AG08395 (cell line): ENCODE measurements at places on chromosomes 11 and 22.
A peak's percentile ranks its signal among the peaks of the same experiment; 100 is the strongest.

GRCh38 chr22:37403267-37403960 is 23.9 kb downstream of the ELFN2 start:
- DNase-seq = no peak

DNA sequence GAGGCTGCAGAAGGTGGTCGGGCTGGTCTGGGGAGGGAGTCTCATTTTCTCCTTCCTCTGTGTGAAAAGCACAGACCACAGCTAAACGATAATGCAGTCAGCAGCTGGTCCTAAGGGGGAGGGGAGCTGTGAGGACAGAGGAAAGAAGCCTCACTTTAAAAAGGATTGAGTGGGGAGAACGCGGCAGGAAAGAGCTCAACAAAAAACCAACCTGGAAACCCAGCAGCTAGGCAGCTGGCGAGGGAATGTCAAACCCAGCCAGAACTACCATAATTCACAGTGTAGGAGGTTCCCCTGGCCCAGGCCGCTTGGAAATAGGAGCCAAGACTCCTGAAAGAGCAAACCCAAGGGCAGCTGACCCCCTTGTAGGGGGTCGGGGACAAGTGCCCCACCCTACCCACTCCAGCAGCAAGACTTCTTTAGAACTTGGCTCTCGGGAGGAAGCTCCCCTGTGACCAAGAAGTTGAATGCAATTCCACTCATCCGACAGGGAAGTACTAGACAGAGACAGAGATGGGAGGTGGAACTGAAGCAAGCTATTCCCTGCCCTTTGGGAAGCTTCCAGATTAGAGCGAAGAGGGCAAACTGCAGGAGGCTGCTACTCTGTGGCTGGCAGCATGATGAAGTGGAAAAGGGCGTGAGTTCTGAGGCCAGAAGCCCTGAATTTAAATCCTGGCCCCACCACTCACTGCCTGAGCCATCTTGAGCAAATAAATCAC is 16.5 kb upstream of the DGKZ start:
- no peak for DNase-seq

- no peak for DNase-seq
Measured at GRCh38 chr22:44999231-44999630, 10.6 kb downstream of the PHF21B start.

DNA sequence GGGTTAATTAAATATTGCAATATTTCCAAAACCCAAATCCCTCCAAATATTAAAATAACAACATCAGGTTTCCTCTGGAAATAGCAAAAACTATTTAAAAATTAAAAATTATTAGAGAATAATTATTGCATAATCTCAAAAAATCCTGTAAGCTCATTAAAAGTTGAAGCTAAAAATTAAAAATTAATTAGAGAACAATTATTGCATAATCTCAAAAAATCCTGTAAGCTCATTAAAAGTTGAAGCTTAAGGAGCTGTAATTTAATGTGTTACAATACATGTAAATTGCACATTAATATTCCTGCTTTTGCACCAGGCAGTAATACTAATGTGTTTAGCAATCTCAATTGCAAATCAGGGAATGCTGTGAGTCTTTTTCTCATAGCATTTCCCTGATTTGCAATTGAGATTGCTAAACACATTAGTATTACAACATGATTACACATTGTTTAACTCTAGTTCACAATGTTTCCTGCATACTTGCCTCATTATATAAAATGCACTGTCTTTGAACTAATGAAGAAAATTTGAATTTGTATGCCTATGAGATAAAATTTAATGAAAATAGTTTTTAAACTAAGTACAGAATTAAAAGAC is 247.7 kb downstream of the GUCY1A2 start:
- no peak for DNase-seq

DNA sequence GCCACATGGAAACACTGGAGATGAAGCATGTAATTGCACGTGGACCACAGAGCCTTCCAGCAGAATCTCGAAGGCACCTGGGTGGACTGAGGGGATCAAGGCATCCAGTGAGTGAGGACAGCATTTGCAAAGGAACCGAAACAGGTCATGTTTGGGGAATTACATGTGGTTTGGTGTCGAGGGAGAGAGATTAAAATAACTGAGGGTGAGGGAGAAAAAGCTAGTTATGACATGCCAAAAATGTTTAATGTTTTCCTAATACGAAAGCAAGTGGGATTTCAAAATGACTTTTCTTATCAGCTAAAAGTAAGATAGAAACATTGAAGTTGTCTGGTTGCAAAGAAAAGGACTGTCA is 157.1 kb downstream of the BLID start:
- DNase-seq = peak; percentile 33

DNA sequence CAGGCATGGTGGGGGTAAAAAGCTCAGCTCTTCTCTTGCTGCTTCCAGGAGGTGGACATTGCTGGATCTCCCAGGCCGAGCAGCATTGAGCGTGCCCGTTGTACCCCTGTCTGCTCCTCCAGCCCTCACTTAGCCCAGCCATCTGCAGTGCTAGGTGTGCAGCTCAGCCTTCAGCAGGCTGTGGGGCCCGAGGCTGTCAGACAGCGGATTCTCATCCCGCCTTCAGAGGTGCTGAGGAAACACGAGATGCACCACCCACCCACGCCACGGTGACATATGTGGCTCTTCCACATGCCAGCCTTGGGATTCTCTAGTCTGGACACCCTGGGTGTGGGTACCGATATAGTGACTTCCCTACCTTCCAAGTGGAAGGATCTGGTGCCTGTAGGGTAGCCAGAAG is 48.9 kb upstream of the NECTIN1 start:
- DNase-seq = no peak

- DNase-seq = peak; percentile 77
Measured at GRCh38 chr11:123577081-123577598, 77.3 kb downstream of the SCN3B start.

GRCh38 chr22:19619144-19620009 is 94.9 kb upstream of the SEPTIN5 start:
- no peak for DNase-seq

DNA sequence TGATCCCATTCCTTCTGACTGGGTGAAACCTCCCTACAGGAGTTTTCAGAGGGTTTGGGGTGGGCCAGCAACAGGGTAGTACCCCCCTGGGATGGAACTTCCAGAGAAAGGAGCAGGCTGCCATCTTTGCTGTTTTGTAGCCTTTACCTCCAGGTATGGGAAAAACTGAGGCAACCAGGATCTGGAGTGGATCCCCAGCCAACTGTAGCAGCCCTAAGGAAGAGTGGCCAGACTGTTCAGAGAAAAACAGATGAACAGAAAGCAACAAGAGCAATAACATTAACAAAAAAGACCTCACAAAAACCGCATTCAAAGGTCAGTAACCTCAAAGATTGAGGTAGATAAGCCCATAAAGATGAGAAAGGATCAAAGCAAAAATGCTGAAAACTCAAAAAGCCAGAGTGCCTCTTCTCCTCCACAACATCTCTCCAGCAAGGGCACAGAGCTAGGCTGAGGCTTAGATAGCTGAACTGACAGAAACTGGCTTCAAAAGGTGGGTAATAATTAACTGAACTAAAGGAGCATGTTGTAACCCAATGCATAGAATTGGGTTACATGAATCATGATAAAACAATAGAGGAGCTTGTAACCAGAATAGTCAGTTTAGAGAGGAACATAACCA is 1288.6 kb upstream of the CNTN5 start:
- no peak for DNase-seq

- no peak for DNase-seq
Measured at GRCh38 chr11:82830746-82831145, 69.5 kb downstream of the PRCP start.

DNA sequence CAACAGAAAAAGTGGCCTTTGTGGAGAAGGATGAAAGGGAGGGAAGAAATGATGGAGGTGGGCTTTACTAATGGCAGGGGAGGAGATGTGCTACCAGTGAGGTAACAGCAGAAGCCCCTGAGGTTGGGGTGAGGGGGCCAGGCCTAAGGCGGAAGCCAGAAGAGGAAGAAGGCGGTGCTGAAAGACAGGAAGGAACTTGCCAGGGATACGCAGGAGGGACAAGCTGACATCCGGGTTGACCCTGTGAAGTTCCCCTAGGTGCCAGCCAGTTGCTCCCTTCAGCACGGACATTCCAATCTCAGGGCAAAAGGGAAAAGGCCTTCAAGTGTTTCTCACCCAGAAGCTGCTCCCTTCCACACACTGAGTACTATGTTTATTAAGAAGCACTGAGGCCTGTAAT is 2.3 kb upstream of the TIRAP start:
- no peak for DNase-seq

GRCh38 chr11:134575504-134576230 is 163.6 kb upstream of the B3GAT1 start:
- no peak for DNase-seq

- DNase-seq = no peak
Measured at GRCh38 chr22:17268501-17269223, 49.4 kb upstream of the ADA2 start.

GRCh38 chr11:95486979-95487378 is 256.0 kb upstream of the SESN3 start:
- DNase-seq = no peak

GRCh38 chr11:68340003-68340767 is 27.8 kb downstream of the LRP5 start:
- DNase-seq = no peak

- no peak for DNase-seq
Measured at GRCh38 chr11:125224391-125225021, 60.0 kb downstream of the PKNOX2 start.

- DNase-seq = no peak
Measured at GRCh38 chr11:100970283-100971164, 159.1 kb downstream of the PGR start.

DNA sequence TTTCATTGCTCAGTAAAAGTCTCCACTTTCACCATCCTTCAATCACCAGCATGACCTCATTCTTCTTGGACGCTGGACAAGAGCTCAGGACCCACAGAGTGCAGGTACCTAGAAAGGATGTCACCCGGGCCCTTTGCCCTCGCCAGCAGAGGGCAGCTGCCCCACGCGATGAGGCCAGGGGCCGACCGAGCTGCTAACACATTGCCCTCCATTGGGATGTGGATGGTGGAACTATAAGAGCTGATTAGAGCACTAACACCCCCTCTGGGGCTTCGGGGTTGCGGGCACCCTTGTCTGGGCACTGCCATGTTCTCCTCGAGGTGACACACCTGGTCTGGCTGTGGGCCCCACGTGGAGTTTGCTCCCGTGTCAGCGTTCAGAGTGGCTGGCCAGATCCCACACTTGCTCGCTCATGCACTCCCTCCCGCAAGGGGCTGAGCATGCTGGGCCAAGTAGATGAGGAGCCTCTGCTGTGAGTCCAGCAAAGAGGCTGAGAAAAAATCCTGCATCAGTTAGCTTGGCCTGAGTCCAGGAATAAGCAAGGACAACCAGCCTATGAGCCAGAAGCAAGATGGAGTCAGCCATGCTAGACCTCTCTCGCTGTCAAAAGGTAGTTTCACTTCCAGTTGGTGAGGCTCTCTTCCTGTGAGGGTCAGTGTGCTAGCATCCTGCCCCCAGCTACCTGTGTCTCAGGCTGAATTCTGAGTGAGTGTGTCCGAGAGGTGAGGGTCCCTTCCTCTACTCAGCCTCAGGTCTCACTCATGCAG is 9.8 kb downstream of the KRTAP5-6 start:
- no peak for DNase-seq

DNA sequence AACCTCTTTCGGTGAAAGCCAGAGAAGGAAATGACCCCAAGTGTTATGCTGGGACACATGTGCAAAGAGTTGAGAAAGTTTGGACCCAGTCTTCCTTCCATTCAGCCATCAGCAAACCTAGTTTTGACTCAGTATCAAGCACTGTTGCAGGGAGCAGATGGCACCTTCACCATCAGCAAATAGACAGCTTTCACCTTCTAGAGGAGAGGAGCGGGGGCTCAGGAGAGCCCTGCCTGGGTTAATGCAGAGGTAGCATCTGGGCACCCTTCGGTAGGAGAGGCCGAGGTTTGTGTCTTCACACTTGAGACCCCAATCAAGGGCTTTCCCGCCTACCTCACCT is 16.2 kb upstream of the MFRP start:
- no peak for DNase-seq

GRCh38 chr11:116414357-116414880 is 358.4 kb downstream of the BUD13 start:
- no peak for DNase-seq

DNA sequence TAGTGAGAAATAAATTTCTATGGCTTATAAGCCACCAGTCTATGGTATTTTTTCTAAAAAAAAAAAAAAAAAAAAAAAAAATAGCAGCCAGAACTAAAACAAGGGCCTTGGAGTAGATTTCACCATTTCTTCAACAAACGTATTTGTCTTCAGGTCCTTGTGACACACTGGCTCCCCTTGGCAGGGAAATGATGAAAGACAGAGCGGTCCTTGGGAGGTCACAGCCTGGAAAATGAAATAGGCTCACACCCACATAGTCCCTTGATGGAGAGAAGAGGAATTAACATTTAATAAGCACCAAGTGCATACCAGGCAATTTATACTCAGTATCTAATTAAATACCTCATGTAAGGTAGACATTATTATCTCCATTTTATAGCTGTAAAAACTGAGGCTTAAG is 25.7 kb upstream of the ACER3 start:
- no peak for DNase-seq

DNA sequence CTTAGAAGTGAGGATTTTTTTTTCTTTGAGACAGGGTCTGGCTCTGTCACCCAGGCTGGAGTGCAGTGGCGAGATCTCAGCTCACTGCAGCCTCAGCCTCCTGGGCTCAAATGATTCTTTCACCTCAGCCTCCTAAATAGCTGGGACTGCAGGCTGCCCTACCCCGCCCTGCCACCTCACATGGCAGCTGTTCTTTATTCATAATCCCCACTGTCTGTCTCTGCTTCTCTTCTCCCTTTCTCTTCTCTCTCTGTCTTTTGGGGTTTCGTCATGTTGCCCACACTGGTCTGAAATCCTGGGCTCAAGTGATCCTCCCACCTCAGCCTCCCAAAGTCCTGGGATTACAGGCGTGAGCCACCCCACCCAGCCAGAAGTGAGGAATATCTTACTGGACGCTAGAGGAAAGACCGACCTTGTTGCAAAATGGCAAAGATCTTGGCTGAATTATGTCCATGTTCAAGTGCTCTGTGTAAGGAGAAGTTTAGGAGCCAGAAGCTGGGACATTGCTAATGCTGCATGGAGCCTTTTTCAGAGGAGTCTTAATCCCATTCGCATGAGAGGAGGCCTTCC is 21.9 kb downstream of the KRTAP5-5 start:
- no peak for DNase-seq

GRCh38 chr11:39617971-39618370 is 1841.5 kb downstream of the LRRC4C start:
- DNase-seq = no peak

- DNase-seq = no peak
Measured at GRCh38 chr11:91860661-91861060, 364.0 kb upstream of the FAT3 start.

- peak; percentile 53 for DNase-seq
Measured at GRCh38 chr22:27462190-27462589, 339.4 kb downstream of the MN1 start.

GRCh38 chr22:28937206-28938025 is 54.0 kb downstream of the ZNRF3 start:
- no peak for DNase-seq

GRCh38 chr11:74492084-74492483 is 1.4 kb downstream of the LIPT2 start:
- no peak for DNase-seq
